ENCODE measurements at places on chromosomes 7 and 10.

DNA sequence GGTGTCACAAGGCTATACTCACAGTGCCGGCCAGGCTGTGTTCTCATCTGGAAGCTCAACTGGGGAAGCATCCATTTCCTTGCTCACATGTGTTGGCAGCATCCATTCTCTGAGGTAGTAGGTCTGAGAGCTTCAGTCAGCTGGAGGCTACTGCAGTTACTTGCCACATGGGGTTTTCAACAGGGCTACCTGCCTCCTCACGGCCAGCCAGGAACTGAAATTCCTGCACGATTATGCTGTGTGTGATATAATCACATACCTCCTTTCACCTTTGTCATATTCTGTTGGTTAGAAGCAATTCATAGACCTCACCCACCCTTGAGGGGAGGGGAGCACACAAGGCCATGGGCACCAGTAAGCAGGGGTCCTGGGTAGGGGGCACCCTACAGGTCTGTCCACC, 37.4 kb downstream of the PYROXD2 start:
- no peak for DNase-seq

GRCh38 chr10:62810156-62810902, 5.8 kb downstream of the ADO start:
- DNase-seq: peak; percentile 70

- DNase-seq: no peak
Measured at GRCh38 chr7:41298409-41298808, 404.5 kb downstream of the INHBA start.

GRCh38 chr7:143015926-143016490, 10.9 kb downstream of the OR9A2 start:
- no peak for DNase-seq

Measured in inflammatory macrophage treated with lipopolysaccharide for 1 hour (primary cell).